ENCODE measurements at places on chromosomes 2 and 18.

- no peak for DNase-seq
Measured at GRCh38 chr2:96514521-96514920, 9.4 kb upstream of the NEURL3 start.

DNA sequence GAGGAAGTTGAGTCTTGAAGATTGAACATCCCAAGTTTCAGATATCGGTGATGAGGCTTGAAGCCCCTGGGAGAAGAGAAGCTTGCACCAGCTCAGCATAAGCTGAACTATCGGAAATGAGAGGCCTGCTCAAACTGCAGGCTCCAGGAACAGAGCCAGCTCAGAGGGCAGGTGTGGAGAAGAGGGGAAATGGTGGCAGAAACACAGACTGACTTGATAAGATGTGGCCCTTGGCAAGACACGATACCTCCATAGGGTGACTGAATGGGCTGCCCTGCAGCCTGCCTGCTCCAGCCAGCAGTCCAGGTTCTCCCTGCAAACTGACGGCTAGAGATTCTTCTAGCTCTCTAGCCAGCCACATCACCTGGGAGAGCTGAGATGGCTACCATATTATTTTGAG, 86.6 kb downstream of the MYT1L start:
- peak; percentile 39 for DNase-seq

- no peak for DNase-seq
Measured at GRCh38 chr2:33448220-33448899, 28.1 kb upstream of the RASGRP3 start.

- no peak for DNase-seq
Measured at GRCh38 chr18:11821208-11821607, 30.0 kb upstream of the CHMP1B start.

- peak; percentile 70 for DNase-seq
Measured at GRCh38 chr2:54999182-54999581, 51.1 kb downstream of the RTN4 start.

Data from cerebellar cortex (tissue), 1 donor.